NCI-H446 (cell line): ENCODE measurements at places on chromosomes 6 and 20.
A peak's percentile ranks its signal among the peaks of the same experiment; 100 is the strongest.

- no peak for DNase-seq
Measured at GRCh38 chr6:40325791-40326190, 261.4 kb downstream of the LRFN2 start.

GRCh38 chr6:153092082-153093013 lies 38.7 kb downstream of the RGS17 start:
- DNase-seq, result no peak

GRCh38 chr6:52566201-52566600 lies 10.7 kb downstream of the TRAM2 start:
- DNase-seq, result no peak

DNA sequence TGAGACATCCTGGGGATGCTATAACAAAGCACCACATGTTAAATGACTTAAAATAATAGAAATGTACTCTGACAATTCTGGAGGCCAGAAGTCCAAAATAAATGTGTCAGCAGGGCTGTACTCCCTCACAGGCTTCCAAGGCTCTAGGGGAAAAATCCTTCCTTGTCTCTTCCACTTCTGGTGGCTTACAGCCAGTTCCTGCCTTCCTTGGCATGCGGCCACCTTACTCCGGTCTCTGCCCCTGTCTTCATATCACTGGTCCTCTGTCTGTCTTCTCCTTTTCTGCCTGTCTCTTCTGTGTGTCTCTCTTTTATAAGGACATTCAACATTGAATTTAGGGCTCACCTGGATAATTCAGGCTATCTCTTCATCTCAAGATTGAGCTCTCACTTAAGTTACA lies 155.3 kb upstream of the SYNCRIP start:
- DNase-seq, result peak; percentile 11

DNA sequence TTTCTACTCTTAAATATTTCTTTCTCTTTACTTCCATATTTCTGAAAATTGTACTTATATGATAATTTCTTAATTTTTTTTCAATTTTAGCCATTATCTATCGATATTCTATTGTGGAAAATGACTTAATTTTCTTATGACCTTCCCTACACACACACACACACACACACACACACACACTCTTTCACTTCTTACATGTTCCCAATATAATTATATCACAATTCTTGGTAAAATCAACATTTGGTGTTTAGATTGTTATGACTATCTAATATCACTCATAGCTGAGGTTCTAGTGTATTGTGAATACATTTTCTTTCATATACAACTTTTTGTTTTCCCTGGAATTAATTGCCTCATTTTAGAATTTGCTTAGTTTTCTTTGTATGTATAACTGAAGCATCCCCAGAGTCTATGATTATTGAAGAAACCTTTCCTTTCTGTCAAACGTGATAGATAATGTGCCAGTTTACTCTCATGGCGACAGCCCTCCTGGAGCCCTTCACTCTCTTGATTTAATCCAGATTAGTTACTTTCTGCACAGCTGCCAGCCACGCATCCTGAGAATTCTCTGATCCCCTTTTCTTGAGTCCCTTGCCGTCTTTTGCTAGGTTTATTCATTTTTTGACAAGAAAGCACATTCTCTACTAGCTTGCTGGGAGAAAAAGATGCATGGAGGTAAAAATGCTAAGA lies 63.4 kb downstream of the RNF182 start:
- DNase-seq, result no peak

DNA sequence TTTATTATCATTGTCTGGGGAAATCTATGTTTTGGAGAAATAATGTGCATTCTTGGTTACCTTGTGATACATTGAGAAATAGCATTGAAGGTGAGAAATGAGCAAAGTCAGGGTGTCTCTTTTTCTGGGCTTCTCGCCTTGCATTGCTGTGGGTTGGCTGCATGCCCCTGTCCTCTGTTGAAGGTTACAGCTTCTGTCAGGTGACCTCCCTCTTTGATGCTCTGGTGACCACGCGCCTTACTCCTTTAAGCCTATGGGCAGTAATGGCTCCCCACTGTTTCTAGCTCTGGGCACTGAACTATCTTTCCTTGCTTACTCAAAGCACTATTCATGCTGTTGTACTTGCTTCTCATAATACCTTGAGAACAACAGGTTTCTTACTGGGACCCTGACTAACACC lies 14.6 kb downstream of the ADGRB3 start:
- DNase-seq, result peak; percentile 33

GRCh38 chr6:156880913-156881312 lies 103.7 kb downstream of the ARID1B start:
- DNase-seq, result no peak

DNA sequence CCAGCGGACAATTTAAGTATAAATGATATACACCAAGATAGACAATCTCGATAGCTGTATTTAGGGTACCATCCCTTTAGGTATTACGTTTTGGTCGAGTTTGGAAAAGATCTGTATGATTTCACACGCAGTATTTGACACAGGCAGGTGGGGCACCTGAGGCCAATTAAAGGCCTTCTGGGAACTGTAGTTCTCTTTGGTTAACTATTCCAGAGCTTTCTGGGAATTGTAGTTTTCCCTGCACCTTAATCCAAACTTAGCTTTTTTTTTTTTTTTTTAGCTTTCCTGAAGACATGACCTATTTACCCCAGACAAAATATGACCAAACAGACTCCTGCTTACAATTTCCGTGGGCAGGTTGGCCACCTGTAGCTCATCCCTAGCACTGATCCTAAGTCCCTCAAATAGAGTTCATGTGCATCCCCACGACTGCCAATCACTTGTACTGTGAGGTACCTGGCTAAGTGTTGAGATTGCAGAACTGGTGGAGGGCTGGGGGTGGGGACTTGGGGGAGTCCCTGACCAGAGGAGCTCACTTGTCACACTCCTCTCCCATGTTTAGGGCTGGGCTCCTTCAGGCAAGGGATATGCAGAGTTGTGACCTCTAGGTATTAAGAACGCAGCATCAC lies 999 bp upstream of the EHMT2 start:
- DNase-seq, result no peak

DNA sequence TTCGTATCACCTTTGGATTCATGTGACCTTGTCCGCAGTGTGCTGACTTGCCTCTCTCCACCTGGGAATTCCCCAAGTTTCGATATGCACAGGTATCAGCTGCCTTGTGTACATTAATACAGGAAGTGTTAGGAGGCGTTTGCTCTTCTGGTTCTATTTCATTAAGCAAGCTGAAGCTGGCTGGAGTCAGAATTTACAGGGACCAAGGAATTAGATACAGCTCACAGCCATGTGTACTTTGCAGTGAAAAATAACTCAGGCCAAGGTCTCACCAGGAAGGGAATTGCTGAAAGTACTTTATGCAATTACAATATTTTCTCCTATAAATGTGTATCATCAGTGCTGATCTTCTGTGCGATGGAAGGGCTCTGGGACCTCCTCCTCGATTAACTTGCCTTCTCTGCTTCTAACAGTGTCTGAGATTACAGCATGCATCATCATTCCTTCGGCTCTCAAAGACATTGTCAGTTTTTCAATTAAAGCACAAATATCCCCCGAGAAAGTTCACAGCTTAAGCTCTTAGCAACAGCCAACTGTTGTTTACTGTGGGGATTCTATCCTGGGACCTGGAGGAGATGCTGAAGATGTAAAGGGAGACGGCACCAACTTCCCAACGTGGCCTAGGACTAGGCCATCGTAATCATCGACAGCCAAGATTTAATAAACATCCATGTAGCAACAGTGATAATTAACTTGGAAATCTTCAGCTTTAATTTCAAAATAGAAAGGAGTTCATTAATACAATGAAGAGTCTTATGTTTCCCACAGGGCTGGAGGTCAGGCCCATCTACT lies 13.8 kb upstream of the TIAM2 start:
- no peak for DNase-seq

DNA sequence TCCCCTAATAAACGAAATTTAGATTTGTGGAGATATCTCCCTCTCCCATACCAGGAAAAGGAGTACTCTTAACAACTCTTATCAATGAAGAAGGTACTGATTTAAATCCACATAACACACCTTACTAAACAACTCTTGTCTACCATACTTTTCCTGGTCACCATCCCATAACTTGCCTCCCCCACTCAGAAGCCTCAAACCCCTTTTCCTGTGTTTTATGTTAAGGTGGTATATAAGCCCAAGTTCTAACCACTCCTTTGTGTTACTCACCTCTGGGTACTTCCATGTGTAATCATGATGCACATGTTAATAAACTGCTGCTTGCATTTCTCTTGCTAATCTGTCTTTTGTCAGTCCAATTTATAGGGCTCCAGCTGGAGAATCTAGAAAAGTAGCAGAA lies 330.7 kb downstream of the CD83 start:
- DNase-seq, result no peak

DNA sequence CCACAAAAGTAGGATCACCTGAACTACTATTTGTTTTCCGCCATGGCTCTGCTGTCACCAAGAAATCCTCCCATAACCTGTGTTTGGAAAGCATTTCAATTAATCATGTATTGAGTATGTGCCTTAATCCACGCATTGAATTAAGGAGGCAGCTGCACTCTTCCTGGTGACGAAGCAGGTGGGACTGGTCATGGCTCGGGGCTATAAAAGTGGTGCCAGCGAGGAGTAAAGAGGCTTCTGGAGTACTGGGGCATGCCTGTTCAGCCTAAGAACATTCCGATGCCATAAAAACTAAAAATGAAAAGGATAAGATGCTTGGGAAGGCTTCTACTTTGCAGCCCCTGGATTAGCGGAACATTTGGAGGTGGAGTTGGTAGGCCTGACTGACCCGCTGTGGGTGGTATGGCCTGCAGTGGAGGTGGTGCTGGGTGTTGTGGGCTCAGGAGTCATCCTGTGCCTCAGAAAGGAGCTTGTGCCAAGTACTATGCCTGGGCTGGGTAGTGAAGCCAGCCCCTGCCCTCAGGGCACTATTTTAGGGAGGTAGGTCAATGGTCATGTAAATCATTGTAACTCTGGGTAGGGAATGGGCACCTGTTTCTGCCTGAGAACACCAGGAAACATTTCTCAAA lies 110.5 kb downstream of the B3GAT2 start:
- no peak for DNase-seq
